Caco-2 (cell line): ENCODE measurements at places on chromosomes 3 and 15.

DNA sequence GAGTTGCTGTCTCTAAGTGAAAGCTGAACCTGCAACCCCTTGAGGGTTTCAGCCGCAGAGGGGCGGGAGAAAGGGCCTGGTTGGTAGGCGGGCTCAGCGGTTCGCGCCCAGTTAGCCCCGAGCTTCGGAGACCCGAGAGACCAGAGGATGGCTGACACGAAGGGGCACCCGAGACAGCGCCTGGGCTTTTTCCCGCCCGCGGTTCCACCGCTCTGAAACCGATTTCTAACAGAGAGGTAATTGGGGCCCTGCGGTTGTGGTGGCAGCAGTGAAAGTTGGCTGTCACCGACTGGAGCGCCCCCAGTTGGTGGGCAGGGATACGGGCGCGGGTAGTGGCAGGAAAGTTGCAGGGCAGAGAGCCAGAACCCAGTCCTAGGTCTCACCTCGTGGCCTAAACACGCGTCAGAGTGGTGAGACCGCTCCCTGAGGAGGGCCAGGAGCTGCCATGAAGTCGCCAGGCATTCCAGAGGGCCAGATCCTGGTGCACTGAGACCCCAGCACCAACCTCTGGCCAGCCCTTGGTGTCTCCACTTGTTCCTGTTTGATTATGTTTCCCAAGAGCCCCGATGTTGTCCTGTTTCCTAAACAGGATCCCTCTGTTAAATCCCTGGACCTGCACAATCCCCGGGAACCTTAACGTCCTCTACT is 625 bp upstream of the ELL3 start:
- no peak for DNase-seq

GRCh38 chr15:87631775-87632174 is 624.8 kb downstream of the NTRK3 start:
- no peak for DNase-seq

DNA sequence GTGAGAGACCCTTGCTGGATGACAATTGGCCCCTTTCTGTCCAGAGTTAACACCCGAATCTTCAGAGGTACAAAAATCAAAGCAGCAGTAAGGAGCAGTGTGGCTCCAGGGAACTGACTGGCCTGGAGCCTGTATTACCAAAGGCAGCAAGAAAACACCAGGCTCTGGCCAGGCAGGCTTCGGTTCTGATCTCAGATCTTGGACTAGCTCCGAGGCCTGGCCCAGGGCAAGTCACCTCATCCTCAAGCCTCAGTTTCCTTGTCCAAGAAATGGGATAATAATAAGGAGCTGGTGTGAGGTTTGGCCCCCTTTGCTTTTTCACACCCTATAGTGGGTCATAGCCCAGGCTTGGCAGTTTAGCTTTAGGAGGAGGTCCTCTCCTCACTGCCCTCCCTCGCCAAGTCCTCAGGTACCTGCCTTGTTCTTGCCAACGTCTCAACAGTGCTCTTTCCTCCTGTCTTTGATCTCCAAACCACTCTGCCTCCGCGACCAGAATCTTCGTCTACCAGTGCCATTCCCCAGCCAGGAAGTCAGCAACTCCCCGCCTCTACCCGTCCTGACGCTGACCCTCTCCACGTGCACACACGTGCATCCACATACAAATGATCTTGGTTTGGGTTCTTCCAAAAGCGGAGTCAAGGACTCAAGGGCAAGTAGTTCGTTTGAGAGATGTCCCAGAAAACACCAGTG is 82.6 kb upstream of the TLE3 start:
- DNase-seq, result no peak

- no peak for DNase-seq
These were observed 22.7 kb upstream of the CHD2 start for GRCh38 chr15:92877416-92877815.

DNA sequence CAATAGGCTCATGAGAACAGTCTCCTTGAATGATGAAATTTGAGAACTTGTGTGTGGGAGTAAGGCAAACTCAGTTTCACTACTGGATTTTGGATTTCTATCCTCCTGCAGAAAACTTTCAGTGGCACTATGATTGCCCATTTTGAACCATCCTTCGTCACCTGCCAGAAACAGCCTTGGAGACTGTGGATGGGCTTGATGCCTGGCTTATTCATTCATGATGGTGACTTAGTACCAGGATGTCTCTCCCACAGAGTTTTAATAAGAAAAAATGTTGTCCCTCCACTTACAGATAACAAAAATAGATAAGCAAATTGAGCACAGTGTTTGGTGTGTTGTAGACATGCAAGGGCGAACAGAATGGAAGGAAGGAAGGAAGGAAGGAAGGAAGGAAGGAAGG is 53.5 kb upstream of the CPNE4 start:
- no peak for DNase-seq
